ENCODE measurements at places on chromosomes 13 and 19.

DNA sequence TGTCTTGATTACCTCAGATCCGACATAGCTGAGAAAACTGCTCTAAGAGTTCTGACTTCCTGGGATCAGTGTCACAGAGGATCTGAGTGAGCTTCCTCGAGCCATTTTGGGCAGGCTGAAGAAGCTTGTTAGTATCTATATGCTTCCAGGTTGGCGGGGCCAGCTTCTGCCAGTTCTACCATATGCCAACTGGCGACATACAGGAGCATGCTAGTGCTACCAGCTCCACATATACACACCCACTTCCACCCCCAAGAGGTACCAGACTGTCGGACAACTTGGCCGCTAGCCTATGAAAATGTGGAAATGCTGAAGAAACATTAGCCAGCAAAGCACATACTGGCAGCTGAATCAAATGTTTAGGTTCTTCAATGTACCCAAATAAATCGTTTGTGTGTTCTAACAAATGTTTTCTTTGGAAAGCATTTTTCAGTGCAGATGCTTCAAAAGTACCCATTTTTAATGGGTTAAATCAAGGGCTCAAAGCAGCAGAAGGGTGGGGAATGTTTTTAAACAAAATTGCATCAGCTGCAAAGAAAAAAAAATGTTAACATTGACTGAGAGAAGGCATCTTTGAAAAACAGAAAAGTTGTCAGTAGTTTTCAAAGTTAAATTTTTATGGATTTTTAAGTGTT is 163.7 kb downstream of the KLF12 start:
- no peak for DNase-seq

DNA sequence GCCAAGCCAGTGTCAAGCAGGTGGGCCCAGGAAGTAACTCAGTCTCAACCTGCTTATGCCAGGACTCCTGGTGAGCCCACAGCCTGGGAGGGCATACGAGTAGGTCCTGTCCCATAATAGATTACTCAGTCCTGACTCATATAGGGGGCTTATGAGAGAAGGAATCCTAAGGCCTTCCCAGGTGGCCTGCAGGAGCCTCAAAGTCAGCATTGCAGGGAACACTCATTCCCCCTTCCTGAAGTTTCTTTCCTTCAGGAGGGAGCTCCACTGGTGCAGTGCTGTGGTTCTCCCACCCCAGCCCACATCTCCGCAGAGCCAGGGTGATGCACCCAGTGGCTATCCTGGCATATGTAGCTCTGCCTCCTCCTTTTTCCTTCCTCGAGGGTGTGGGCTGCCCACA is 137.3 kb downstream of the ZIC5 start:
- no peak for DNase-seq

GRCh38 chr19:42442833-42443232 is at the start of gene CXCL17:
Gene CXCL17 (minus strand): TSS chr19:42442946. CDS start chr19:42442832, 114 bp downstream.
- no peak for DNase-seq

GRCh38 chr19:48638831-48639381 is 1.7 kb upstream of the DBP start:
- DNase-seq, result peak; percentile 11

GRCh38 chr13:36166046-36166445 is 34.9 kb upstream of the DCLK1 start:
- DNase-seq, result no peak

DNA sequence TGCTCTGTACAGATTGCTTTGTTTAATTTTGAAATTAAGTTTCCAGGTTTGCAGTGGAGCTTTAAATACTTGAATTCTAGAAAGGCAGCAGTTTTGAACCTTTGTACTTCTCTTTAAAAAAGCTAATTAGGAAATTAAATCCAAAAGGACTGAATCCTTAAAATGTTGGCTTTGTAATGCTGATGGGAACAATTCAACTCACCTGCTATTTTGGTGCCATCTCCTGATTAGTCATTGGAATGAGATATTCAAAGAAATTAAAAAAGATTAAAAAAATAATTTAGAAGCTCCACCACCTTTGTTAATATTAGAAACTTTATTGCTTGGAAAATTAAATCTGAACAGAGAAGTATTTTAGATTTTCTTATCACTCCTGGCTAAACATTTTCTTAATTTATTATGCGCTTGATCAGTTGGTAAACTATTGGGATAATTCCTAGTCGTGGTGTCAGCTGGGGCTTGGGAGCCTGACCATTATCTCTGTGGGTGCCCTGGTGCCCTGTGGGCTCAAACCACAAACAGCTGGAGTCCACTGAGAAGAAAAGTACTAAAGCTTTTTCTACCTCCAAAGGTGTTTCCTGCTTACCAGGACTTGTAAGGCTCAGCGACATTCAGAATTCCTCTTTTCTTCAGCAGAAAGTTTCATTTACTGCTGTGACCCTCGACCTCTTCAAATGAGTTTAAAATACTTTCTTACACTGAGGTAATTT is 540.4 kb downstream of the DIAPH3 start:
- no peak for DNase-seq

DNA sequence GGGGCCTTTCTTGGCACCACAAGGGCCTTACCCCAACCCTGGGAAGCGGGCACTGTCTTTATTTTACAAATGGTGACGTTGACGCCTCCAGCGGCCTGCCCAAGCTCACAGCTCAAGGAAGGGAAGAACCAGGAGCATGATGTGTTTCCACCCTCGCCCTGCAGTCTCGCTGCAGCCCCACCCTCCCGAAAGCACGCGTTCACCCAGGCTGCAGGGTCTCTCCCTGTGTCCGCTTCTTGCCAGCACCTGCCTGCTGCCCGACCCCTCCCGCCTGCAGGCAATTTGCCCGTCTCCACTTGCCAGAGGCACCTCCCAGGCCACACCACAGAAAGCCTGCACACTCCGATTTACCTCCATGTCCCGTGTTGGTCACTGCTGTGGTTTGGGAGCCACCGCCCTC is 76.6 kb downstream of the SLC15A1 start:
- no peak for DNase-seq

- no peak for DNase-seq
These were observed 21.4 kb downstream of the PEG3 start for GRCh38 chr19:56819166-56819565.

- no peak for DNase-seq
These were observed 8.7 kb downstream of the BRD4 start for GRCh38 chr19:15323496-15324235.

- no peak for DNase-seq
These were observed 1646.2 kb upstream of the SPRY2 start for GRCh38 chr13:81987159-81987558.

Data from CD4-positive, alpha-beta T cell treated with Interleukin-17A for 4 hours (primary cell).